ENCODE measurements at places on chromosomes 6 and 20.

GRCh38 chr6:35223396-35223795 is 9.6 kb downstream of the SCUBE3 start:
- no peak for DNase-seq

DNA sequence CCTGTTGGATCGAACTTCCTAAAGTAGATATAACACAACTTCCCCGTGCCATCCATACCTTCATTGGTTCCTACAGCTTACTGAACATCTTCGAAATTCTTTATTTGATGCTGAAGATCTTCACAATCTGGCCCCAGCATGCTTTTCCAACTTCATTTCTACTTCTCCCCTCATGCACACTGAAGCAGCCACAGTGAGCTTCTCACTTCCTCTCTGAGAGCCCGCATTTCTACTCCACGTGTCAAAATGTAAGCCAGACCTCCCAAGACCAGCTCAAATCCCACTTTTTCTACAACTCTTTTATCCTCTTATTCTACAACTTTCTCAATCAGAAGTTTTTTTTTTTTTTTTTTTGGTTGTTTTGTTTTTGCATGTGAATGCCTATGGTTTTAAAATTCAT is 254.7 kb downstream of the GMPR start:
- DNase-seq, result no peak

DNA sequence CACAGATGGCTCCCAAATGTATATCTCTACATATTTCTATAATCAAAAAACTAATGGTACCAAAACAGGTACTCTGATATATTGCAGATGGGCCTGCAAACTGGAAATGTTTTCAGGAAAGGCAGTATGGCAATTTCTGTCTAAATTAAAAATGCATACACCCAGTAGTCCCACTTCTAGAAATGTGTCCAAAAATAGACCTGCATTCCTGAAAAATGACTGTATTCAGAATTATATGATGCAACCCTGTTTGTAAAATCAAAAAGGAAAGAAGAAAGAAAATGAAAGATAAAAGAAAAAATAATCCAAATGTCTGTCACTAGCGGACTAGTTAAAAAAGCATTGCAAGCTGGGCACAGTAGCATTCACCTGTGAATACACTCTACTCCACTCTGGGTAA is 12.9 kb upstream of the MICB start:
- DNase-seq, result no peak

- DNase-seq, result no peak
Observed at GRCh38 chr6:106612671-106613416, 16.5 kb downstream of the RTN4IP1 start.

DNA sequence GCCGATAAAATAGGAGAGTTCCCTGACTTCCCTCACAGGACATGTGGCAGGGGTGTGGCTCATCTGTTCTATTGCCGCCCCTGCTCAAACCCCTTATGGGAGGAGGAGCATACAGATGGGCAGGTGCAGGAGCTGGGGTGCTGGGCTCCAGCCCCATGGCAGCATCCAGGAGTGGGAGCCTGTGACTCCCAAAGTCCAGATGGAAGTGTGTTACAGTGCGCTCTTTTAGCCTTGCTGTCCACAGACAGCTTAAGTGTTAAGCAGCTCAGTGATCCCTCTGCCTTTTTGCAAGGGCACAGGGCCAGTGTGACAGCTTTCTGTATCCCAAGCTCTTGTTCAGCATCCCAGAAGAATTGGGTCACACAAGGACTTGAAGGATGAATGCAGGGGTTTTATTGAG is 212.3 kb upstream of the MYLIP start:
- DNase-seq, result no peak

DNA sequence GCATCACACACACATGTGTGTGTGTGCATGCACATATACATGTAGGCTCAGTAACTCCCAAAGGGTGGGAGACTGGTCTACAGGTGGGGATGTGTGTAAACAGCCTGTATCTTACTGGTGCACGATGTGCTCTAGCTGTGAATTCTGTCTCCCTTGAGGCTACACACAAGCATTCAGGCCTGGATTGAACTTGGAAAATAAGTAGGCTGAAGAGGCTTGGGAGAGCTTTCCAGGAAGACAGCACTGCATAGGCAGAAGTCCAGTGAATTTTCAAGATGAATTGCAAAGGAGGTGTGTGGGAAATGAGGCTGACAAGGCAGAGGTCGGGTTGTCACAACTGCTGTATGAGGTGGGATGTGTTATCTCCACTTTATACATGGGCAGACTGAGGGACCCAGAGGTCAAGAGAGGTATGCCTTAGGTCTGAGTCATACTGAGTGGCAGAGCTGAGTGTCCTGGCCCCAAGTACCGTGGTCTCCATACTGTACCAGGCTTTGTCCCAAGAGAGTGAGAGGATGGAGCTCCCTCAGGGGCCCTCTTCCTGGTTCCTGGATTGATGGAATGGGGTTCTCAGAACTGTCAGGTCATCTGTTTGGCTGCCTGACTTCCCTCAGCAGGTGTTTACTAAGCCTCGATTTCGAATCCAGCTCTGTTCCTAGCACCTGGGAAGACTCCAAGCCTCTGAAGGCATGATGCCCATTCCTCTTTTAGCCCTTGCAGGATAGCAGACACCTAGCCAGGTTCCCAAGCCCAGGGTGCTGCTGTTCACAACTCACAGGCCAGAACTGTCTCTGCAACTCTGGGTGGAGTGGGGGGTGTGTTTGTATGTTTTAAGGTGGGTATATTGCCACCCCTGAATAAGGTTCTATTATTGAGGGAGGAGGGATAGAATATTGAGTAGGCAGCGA is 14.4 kb downstream of the SNPH start:
- DNase-seq, result no peak

DNA sequence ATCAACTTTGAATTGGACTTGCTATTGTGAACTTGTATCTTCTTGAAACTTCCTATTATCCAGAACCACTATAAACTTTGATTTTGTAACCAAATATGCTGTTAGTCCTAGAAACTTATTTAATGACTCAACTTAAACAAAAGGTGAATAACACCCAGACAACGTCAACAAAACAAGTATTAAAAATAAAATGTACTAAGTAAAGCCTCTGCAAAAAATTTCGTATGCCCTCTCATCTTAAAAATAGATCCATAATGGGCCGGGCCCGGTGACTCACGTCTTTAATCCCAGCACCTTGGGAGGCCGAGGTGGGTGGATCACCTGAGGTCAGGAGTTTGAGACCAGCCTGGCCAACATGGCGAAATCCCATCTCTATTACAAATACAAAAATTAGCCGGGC is 401.7 kb downstream of the ESR1 start:
- no peak for DNase-seq

GRCh38 chr6:4920914-4921410 is 82.9 kb downstream of the RPP40 start:
- no peak for DNase-seq

- DNase-seq, result peak; percentile 23
Observed at GRCh38 chr6:142518126-142518525, 216.3 kb downstream of the ADGRG6 start.

- DNase-seq, result no peak
Observed at GRCh38 chr6:16301511-16301910, 63.1 kb downstream of the GMPR start.

- DNase-seq, result no peak
Observed at GRCh38 chr6:169367507-169367906, 113.9 kb upstream of the THBS2 start.

DNA sequence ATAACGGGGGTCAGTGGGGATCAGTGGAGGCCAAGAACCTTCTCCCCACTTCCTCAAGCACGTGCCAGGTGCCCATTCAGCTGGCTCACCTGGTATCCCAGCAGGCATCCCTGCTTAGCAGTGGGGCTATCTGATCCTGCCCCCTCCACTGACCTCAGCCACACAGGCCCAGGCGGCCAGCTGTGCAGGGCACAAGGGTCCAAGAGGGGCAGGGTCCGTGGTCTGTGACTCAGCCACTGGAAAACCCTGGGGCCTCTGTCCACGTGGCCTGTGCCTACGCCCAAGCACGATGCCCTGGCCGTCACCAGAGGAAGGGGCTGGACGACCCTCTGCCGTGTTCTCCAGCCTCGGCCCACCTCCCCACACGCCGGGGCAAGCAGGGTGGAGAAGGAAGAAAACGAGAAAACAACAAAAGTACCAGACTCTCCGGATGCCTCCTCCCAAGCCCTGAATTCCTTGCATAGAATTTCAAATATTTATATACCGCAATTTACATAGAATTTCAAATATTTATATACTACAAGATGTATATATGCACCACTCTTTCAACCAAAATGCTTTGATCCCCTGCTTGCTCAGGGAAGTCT is 12.1 kb downstream of the PXDC1 start:
- no peak for DNase-seq

DNA sequence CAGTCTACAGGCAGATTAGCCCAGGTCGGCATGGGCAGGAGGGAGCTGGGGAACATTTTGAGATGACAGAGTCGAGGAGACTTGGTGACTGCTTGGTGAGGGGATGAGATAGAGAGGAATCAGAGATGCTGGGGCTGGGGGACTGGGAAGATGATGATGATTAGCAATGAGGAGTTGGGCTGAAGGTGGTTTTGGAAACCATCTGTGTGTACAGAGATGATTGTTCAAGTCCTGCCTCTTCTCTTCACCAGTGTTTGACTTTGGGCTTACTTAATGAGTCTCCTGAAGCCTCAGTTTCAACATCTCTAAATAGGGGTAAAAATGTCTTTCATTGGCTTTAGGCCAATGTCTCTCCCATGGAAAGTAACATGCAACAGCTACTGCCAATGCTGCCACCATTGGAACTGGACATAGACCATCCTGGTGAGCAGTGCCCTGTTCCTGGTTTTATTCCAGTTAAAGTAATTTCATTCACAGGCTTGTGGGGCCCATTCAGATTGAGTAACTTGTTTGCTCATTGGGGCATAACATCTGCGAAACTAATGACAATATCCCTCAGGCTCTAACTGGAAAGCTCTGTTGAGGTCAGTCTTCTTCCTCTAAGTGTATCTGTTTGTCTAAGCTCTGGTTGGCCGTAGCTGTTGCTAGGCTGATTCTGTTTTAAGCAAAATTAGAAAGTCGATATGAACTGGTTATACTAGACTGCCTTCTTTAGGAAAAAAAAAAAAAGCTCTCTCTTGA is 99.1 kb downstream of the ARMC2 start:
- DNase-seq, result peak; percentile 75

GRCh38 chr6:158372574-158372973 is 60.3 kb downstream of the TULP4 start:
- no peak for DNase-seq

DNA sequence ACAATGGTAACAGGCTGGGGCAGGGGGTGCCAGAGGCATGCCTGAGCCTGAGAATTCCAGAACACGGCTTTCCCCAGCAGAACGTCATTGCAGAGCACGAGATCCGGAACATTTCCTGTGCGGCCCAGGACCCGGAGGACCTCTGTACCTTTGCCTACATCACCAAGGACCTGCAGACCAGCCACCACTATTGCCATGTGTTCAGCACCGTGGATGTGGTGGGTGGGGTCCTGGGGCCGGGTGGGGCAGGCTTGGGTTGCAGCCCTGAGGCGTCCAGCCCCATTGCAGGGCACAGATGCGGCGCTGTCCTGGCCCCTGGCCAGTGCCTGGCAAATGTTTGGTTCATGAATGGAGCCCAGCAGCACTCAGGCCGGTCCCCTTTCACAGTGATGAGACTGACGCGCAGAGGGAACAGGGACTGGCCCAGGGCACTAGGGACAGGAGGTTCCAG is 57.1 kb downstream of the TCP11 start:
- DNase-seq, result peak; percentile 41

DNA sequence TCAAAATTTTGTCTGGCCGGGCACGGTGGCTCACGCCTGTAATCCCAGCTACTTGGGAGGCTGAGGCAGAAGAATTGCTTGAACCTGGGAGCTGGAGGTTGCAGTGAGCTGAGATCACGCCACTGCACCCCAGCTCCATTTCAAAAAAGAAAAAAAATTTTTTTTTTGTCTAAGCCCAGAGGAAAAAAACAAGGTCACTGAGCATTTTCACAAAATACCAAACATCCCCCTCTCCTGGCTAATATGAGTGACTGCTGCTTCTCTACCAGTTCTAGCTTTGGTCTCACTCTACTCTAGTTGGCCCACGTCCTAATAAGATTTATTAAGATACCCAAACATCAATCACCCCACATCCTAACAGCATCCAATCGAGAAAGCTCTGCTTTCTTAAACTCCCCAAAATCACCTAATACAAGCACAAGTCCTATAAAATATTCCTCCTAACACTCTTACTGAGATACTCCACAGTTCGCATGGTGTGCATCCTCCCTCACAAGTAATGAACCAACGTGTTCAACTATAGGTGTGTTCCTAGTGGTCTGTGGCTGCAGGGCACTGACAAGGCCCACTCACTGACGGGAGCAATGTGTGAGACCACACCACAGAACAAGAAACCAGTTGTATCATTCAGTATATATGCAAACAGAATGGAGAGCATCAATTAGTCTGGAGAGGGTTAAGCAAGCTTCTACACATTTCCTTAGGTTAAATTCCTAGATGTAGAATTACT is 64.2 kb downstream of the FKBP5 start:
- DNase-seq, result peak; percentile 7

GRCh38 chr6:135832166-135832565 is 19.3 kb upstream of the PDE7B start:
- DNase-seq, result no peak

GRCh38 chr6:18985061-18985460 is 597.9 kb downstream of the RNF144B start:
- no peak for DNase-seq

- no peak for DNase-seq
Observed at GRCh38 chr6:80477591-80477990, 371.1 kb downstream of the BCKDHB start.

- DNase-seq, result no peak
Observed at GRCh38 chr20:19944772-19945459, 72.2 kb upstream of the NAA20 start.

- no peak for DNase-seq
Observed at GRCh38 chr6:106727480-106728149, 98.2 kb downstream of the QRSL1 start.

GRCh38 chr6:30557683-30557981 is 537 bp downstream of the PRR3 start:
- no peak for DNase-seq

DNA sequence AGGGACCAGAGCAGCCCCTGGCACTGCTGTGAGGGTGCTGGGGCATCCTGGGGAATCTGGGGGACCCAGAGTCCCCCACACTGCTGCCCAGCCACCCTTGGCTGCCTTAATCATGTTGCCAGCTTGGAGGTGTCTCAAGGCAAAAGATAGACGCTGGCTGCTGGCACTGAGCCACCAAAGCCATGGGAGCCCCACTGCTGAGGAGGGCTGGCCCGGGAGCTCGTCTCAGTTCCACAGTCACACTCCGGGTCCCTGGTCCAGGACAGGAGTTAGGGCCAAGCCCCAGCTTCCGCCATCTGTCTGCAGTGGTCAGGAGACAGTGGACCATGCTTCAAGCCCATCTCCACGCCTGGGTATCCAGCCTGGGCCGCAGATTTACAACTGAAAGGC is 41.0 kb upstream of the HMGA1 start:
- DNase-seq, result no peak

All from SK-N-SH (cell line).